Central memory CD4-positive, alpha-beta T cell (primary cell): ENCODE measurements at places on chromosomes 13 and 19.

- no peak for DNase-seq
Observed at GRCh38 chr19:16027528-16027927, 48.8 kb upstream of the TPM4 start.

- DNase-seq, result peak; percentile 84
Observed at GRCh38 chr13:48505597-48506091, 27.2 kb downstream of the RCBTB2 start.

DNA sequence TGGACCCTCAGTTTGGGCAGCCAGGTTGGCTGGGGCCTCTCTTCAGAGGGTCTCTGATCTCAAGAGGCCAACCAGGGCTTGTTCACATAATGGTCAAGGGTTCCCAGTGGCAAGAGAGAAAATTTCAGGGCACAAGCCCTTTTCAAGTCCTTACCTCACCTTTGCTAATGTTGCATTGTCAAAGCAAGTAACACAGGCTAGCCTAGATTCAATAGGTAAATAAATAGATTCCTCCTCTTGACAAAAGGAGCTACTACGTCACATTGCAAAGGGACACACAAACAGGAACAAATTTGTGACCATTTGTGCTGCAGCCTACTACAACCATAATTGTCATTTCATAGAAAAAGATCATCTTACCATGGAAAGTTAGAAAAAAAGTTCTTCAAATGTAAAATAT, 33.9 kb upstream of the FRY start:
- no peak for DNase-seq

GRCh38 chr19:8265872-8266271, 42.3 kb downstream of the CD320 start:
- DNase-seq, result no peak

- DNase-seq, result no peak
Observed at GRCh38 chr13:100824366-100824765, 149.8 kb upstream of the TMTC4 start.

- DNase-seq, result no peak
Observed at GRCh38 chr13:27053210-27053884, 118.3 kb downstream of the USP12 start.

DNA sequence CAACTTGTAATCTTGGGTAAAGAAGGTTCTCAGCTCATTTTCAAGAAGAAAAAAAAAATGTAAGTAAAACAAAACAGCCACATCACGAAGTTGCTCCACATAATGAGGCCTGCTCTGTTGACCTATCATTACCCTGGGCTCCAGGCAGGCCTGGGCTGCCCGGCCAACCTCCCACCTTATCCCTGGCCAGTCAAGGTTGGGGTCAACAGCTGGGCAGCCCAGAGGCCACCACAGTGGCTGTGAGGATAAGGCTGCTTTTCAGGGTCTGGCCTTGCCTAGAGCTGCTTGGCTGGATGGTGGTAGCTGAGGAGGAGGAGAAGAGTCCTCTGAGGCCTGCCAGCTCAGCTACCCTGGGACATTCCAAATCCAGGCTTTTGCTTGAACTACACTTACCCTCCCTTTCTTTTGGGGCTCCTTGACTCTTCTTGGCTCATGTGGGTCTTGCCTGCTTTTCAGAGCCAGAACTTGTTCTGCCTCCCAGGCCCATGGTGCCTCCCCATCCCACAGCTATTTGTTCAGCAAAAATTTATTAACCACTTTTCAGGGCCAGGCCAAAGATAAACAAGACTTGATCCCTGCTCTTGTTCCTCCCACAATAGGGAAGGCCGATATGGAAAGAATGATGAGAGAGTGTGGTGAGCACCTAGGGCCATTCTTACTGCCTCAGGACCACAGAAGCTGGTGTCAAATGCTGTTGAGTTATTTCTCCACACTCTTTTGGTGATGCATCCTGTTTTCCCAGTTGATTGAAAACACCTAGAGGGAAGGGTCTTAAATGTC, 101.6 kb downstream of the RGCC start:
- no peak for DNase-seq

GRCh38 chr19:10191347-10191746, 3.4 kb downstream of the DNMT1 start:
- DNase-seq, result no peak

GRCh38 chr19:51282335-51282734, 29.1 kb upstream of the IGLON5 start:
- no peak for DNase-seq

DNA sequence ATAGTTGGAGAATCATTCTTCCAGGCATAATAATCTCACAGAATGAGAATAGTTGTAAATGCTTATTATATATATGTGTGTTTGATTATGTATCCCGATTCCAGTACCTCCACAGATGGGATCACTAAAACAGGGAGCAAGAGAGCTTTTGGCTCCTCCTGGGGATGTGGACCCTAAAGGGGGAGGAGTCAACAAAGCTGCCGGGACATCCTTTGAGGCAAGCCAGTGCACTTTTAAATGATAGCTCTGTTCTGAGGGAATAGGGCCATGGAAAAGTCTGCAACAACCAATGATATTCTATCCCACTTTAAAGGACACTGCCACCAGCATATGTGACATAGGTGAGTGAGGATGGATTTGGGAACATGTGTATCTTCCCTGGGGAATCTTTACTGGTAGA, 40.8 kb downstream of the SLITRK5 start:
- no peak for DNase-seq

DNA sequence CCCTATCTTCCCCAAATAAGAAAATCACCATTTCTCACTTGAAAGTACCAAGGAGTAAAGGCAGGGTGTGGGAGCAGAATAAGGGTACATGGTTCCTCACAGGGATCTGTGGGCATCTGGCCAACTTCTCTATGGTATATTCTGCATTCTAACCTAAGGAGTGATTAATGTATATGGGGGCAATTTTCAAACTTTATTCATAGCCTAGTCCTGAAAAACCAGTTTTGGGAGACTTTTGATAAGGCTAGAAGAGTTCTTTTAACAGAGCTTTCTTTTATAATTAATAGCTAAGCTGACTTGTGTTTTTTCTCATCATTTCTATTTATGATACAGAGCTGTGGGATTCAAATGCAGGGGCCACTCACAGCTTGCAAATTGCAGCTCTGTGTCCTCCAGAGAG, 852 bp downstream of the SCEL start:
- DNase-seq, result no peak

- no peak for DNase-seq
Observed at GRCh38 chr13:75782985-75783384, 146.9 kb downstream of the LMO7 start.

DNA sequence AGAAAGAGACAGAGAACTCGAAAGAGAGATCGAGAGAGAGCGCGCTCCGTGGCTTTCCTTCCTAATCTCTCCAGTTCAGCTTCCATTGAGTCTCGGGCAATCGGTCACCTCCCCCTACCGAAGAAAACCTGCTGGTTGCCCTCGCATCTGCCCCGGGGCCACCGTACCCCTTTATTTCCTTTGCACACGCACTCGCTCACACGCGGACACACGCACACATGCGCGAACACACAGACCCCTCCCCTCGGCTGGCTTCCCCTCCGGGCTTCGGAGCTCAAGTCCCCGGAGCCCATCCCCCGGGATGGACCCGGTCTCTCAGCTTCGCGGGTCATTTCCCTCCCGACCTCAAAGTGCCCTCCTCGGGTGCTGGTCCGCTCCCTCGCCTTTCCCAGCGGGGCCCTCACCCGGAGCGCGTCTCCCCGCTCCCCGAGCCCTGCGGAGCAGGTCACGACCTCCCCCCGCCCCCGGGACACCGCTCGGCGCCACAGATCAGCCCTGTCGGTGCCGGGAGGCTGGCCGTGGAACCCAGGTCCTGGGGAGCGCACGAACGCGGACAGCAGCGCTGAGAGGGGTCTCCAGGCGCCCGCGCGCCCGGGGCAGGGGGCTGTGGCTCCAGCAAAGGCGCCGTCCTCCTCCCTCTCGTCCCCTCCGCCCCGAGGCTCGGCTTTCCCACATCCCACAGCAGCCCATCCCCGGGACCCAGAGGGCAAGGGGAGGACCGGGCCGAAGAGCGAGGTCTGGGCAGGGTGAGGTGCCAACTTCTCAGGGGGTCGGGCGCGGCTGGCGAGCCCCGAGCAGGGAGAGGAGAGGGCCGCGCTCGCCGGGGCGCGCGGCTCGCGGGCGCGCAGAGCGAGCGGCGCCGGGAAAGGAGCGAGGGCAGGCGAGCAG, 1.8 kb downstream of the DACH1 start:
- no peak for DNase-seq

- no peak for DNase-seq
Observed at GRCh38 chr19:2123682-2124387, 27.1 kb downstream of the IZUMO4 start.
